Sigmoid colon (tissue), 7 donors: ENCODE measurements at places on chromosomes 5 and 9.

- no peak for DNase-seq
Measured at GRCh38 chr5:31767335-31768031, 128.6 kb downstream of the PDZD2 start.

DNA sequence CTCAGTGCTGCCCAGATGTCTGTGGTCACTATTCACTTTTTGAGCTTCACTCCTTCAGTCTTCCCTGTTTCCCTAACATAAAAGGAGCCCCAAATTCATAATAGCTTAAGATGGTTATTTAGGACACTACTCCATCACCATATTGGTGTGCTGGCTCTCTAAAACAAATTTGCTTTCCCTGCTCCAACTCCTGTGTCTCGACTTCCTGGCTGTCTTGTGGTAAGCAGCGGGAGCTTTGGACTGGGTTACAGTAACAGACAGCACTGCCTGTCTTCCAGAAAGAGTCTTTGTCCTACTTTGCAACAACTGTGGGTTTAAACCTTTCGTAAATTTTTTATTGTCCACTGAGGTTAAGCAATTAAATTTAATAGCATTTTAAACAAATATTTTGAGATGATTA lies 389.4 kb downstream of the CDH9 start:
- DNase-seq, result no peak

DNA sequence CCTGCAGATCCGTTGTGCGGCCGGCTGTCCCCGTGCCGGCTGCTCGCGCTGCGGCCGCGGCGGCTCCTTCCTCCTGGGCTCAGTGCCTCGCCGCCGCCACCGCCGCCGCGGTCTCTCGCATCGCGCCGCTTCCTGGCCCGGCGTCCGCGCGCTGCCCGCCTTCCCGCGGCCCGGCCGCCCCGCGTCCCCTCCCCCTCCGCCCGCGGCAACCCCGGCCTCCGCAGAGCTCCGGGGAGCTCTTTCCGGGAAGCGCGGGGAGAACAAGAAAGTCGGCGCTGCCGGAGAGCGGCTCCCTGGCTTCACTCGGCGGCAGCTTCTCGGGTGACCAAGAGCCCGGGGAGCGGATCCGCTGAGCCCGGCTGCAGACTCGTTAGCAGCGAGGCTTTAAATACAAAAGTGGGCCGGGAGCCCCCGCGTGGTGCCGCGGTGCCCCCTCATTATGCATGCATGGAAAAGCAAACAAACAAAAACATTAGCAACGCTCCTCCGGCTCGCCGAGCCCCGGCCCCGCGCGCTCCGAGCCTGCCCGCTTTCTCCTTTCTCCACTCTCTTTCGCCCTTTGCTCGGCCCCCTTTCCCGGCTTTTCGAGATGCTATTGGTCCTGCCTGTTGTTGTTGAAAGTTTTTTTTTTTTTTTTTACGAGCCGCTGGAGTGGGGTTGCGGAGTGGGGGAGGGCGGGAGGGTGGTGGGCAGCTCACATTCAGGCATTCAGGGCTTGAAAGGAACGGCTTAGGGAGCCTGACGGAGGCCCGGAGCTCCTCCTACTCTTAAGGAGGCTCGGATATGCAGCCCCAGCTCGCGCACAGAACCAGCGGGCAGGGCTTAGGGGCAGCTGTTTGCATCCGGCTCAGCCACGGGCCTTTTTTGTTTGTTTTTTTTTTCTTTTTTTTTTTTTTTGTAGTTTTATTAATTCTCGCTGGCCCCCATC lies at the start of gene GAS1:
Gene GAS1 (minus strand): TSS at position 361 of the 928 bp plus-strand sequence. CDS start 727 bp downstream, outside the sequence.
- peak; percentile 97 for DNase-seq

- no peak for DNase-seq
Measured at GRCh38 chr9:130382636-130383349, 62.0 kb upstream of the ASS1 start.

DNA sequence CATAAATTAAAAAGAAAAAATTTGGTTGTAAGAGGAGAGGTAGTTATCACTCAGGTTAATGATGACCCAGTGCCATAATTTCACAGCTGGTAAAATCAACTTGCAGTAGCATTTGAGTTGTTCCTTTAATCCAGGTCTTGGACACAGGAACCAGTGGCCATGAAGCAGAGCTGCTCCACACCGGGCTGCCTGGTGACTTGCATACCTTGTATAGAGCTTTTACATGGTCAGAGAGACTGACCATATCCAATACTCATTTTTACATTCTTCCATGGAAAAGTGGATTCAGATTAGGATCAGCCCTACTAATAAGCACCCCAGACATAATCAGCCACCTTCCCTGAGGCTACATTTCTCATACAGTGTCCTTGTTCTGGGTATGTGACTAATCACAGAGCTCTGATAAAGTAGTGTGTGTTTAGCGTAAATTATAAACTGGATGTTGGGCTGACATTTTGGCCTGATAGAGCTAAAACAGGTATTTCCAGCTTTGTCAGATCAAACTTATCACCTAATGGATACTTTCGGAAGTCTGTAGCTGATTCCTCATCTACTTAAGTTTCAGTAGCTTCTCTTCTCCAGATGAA lies 77.0 kb upstream of the ZSWIM6 start:
- DNase-seq, result no peak

DNA sequence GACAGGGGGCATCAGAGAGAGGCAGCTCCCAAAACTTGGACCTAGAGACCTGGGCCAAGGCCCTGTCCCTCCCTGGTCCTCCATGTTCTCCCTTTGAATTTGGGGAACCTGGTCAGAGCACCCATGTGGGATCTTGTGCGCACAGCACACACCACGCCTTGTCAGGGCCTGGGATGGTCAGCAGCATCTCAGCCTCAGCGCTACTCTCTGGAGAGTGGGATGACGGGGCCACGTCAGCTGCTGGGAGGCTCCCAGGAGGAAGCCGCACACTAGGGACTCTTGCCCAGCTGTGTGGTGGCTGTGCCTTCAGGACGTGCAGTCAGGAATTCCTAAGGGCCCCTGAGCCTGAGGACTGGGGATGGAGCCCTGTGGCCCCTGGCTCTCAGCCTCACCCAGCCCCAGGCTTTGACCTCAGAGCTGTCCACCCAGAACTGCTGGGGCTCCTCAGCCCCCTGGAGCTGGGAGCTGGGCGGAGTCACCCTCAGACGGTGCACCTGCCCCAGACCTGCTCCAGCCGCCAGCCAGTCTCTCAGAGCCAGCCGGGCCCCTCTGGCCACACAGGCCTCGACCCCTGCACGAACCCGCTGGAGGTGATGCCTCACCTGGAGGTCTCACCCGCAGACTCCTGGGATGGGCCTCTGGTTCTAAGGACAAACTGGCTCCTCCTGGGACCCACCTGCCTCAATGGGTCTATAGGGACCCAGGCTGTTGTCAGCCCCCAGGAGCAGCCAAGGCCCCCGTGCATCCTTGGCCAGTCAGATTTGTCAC lies 38.3 kb upstream of the EGFL7 start:
- no peak for DNase-seq
